Activated CD4-positive, CD25-positive, alpha-beta regulatory T cell treated with anti-CD3 and anti-CD28 coated beads, Interleukin-2, amount 50 U/mL, for 72 hours (primary cell): ENCODE measurements at places on chromosomes 3 and 15.

GRCh38 chr3:145857956-145858355 lies 303.0 kb downstream of the PLOD2 start:
- DNase-seq, result no peak

- no peak for DNase-seq
Observed at GRCh38 chr15:52710050-52710707, 31.0 kb upstream of the ATOSA start.

DNA sequence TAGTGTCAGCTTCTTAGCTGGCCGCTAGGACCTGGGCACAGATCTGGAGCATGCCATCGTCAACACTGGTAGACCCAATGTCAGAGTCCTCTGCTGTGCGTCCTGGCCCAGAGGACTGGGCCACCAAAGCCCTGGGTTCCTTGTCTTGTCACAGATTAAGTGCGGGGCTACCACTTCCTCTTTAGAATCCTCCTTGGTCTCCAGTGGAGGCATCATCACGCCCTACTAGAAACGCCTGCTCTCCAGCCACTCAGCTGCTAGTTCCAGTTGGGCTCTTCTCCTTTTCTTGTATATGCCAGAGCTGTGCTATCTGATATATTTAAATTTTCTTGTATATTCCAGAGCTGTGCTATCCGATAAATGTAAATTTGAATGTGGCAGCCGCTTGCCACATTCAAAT lies 11.2 kb downstream of the PPCDC start:
- DNase-seq, result no peak

DNA sequence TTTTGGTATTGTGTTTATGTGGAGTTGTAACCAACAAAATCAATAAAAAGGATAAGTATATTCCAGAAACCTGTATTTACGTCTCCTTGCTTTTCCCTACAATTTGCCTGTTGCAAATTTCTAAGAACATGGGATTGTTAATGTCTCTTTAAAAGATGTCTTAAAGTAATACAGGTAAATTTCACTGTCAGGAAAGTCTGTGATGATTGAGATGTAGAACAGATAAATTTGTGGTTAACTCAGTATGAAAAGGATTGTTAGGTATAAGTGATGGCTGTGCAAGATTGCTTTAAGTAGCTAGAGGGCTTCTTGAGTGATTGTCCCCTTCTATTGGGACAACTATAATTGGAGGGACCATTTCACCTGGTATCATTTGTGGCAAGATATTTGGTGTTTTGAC lies 6.8 kb downstream of the PTPRG start:
- no peak for DNase-seq

DNA sequence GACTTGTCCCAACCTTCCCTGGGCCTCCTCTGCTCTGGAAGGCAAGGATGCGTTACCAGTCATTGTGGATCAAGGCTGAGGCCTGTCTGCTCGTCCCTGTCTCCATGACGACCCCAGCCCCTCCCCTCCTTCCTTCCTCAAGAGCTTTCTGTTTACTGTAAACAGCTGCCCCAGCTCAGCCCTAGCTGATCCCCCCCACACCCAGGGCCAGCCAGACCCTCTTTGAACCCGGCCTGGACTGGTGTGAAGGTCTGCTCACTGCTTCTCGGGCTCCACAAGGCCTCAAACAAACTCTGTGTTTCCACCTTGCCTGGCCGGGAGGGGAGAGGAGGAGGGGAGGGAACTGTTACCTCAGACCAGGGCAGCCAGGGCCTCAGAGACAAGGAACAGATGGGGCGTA lies 16.9 kb downstream of the VPS18 start:
- no peak for DNase-seq

DNA sequence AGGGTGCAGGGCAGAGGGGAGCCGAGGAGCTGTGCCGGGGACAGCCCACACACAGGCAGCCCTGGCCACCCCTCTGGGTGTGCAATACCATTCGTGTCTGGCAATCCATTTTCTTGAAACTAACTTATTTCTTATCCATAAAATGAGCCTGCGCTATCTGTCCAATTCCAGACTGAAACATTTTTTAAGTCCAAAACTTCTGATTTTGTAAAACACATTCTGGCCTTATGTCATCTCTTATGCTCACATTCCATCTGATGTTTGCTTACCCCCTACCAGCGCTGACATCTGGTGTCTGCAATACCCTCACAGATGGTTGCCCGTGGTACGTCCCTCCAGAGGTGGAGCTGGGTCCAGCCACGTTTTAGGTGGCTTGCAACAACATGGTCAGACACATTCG lies 31.8 kb downstream of the PCSK6 start:
- no peak for DNase-seq

GRCh38 chr3:180808823-180809575 lies 103.5 kb upstream of the FXR1 start:
- DNase-seq, result no peak

DNA sequence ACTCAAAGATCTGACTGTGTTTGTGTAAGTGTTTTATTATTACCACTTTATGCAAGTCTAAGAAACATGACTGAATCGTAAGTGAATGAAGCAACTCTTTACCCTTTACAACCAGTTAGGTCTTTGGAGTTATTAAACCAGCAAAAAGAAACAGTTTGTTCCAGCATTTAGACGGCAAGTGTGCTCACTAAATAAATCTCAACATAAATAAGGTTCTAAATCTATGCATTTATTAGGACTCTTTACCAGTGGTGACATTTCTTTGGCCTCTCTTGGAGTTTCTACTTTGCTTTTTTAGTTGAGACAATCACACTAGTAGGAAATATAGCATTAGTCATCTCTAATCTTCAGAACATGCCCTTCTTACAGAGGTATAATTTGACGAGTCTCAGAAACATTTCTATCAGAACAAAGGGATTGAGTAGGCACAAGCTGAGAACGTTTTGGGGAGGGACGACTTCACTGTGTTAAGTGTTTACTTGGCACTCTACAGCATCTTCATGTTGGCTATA lies 739.9 kb upstream of the NR2F2 start:
- DNase-seq, result no peak

- DNase-seq, result no peak
Observed at GRCh38 chr3:107855710-107856109, 235.1 kb downstream of the CD47 start.

DNA sequence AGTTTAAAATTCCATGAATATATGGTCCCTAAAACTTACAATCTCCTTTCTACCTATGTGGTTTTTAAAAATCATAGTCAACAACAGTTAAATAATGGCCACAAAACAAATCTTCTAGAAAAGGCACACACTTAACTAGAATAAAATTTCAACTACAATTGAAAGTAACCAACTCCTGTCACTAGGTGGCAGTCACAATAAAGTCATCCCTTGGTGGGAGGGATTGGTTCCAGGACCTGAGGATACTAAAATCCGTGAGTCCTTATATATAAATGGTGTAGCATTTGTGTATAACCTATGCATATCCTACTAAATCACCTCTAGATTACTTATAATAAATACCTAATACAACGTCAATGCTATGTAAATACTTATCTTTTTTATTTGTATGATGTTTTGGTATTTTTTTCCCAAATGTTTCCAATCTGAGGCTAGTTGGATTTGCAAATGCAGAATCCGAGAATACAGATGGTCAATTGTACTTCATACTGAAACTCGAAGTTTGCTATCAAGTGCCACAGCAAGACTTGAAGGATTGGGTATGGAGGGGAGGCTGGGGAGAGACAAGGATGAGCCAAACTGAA lies 172.6 kb downstream of the FMN1 start:
- DNase-seq, result no peak

DNA sequence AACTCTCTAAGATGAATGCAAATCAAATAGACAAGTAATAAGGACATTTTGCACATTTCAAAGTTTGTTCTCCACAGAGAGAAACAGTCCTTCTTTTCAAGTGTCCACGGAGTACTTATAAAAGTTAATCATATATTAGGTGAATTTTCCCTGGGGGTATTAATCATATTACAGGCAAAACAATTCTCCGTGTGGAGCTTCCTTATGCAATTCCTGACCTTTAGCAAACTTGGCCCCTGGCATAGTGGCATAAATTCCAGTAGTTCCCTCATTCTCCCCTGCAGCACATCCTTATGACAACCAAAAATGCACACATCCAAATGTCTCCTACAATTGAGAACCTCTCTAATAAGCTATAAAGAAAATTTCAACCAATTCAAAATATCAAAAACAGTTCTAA lies 34.4 kb downstream of the FSIP1 start:
- no peak for DNase-seq

DNA sequence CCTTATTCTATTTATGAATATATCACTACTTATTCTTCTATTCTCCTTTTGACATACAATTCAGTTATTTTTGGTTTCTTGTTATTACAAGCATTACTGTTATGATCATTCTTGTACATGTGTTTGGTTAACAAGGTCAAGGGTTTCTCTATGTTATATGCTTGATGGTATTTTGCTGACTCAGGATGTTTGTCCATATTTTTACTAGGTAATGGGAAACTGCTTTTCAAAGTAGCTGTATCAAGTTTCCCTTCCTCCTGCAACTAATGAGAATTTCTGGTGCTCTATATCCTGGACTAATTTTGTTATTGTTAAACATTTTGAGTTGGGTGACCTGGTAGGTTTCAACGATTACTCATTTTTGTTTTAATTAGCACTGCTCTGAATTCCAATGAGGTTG lies 841.0 kb downstream of the OTOL1 start:
- no peak for DNase-seq

GRCh38 chr3:161413855-161414210 lies 42.5 kb upstream of the SPTSSB start:
- DNase-seq, result no peak

DNA sequence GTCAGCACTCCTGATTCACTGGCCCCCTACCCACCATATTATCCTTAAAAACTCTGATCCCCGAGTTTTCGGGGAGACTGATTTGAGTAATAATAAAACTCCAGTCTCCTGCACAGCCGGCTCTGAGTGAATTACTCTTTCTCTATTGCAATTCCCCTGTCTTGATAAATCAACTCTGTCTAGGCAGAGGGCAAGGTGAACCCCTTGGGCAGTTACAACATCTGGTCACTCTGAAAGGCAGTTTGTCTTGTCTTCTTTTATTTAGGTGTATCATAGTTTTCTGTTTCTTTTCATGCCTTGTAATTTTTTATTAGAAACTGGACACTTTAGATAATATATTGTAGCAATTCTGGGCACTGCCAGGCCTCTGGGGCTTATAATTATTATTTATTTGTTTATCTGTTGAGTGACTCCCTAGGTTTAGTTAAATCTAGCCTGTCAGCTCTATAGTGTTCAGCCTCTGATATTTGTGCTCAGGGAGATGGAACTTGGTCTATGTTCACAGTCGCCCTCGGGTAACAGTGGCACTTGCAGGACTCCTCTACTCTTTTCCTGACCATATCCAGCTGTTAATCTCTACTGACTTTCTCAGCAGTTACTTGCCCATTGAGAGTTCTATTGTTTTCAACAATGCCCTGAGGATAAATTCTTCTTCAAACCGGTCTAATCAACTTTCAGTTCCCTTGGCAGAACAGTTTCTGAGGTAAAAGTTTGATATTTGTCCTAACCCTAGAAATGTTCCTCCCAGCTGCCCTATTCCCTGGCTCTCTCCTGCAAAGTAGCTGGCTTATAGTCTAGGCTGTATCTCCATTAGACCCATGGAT lies 15.5 kb upstream of the PLAAT1 start:
- no peak for DNase-seq

GRCh38 chr3:180188512-180189309 lies 152.0 kb upstream of the PEX5L start:
- DNase-seq, result no peak

DNA sequence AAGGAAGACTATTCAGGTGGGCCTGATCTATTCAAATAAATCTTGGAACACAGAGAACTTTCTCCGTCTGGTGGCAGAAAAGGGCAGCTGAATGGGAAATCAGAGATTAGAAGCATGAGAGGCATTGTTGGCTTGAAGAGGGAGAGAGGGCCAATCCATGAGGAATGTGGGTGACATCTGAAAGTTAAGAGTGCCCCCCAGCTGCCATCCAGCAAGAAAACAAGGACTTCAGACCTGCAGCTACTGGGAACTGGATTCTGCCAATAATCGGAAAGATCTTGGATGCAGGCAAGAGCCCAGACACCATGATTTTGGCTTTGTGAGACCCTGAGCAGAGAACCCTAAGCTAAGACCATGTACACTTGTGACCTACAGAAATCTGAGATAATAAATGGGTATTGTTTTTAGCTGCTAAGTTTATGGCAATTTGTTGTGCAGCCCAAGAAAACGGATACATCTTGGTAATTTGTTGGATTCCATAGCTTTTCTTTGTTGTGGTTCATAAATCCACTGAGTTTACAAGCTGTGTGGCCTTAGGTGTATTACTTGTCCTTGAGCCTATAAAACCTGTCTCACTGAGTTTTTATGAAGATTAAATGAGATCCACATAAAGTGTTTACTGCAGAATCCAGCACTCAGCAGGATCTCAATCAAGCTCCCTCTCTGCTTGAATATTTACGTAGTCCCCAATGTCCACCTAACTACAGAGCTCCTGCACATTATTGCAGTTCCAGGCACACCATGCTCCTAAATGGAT lies 82.1 kb upstream of the PRTG start:
- DNase-seq, result no peak

GRCh38 chr3:51547274-51547673 lies 8.8 kb downstream of the RAD54L2 start:
- DNase-seq, result no peak

- DNase-seq, result no peak
Observed at GRCh38 chr15:23708332-23708731, 21.2 kb upstream of the NDN start.

DNA sequence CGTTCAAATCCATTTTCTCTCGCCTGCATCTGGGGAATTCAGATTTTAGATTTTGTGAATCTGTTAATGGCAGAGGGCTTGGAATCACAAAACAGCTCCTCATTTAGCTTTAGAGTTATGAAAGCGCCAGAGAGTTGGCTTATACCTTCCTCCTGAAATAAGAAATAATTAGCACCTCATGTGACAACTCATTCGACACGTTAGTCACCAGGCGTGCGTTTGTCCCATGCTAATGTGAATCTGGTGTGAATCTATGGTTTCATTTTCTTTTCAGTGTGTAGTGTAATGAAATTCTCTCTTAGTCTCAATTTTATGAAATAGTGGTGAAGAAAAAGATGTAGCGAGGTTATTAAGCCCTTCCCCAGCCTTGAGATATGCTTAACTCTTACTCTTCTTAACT lies 89.4 kb downstream of the EDEM1 start:
- DNase-seq, result no peak

DNA sequence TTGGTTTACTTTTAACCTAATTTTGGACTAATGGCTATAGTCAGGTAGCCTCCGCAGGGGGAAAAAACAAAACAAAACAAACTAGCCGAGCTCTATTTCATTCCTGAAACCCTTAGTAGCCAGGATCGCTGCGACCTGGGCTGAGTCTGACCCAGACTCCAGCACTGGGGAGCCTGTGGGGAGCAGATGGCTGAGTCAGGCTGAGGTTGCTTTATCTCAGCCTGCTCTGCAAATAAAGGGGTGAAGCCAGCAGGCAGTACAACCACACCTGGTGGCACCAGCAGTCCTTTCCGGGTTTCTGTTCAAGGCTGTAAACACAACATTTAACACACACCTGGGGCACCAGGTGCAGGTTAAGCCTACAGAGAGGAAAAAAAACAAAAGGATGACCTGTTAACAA lies 27.3 kb downstream of the ABHD2 start:
- DNase-seq, result no peak
